ENCODE measurements at places on chromosomes 12 and 14. TPM values are rescaled to one million over a fixed set of nuclear protein-coding genes. Genes with fewer than 3 reads are reported as not detected.

Gene JPH4
- not detected for total RNA-seq

Gene FSCB
- total RNA-seq: not detected

Gene DNAL1
- 7.7 TPM for total RNA-seq

Gene EIF2B2
- total RNA-seq: 79.0 TPM

Gene MSI1
- total RNA-seq: not detected

Gene TGFB3
- total RNA-seq: 28.3 TPM

Gene LEMD3
- 14.4 TPM for total RNA-seq

Gene GOLGA5
- 34.8 TPM for total RNA-seq

Gene FBXW8
- total RNA-seq: 5.0 TPM

Gene PZP
- total RNA-seq: 0.07 TPM

Gene GEMIN2
- total RNA-seq: 28.0 TPM

Gene FKBP11
- 3.0 TPM for total RNA-seq

Gene CNTN1
- 0.29 TPM for total RNA-seq

Gene MDM2
- total RNA-seq: 74.9 TPM

Gene KCNC2
- total RNA-seq: not detected

Gene TMEM229B
- total RNA-seq: 3.3 TPM

Gene TAOK3
- 24.5 TPM for total RNA-seq

Gene RASSF8
- total RNA-seq: 36.8 TPM

Gene RARG
- 4.2 TPM for total RNA-seq

Gene DLGAP5
- not detected for total RNA-seq

Gene CYP46A1
- 0.65 TPM for total RNA-seq

Gene BIN2
- 1.1 TPM for total RNA-seq

Gene WNT1
- not detected for total RNA-seq

Gene GZMH
- total RNA-seq: not detected

Gene BCL11B
- total RNA-seq: 0.18 TPM

Gene HVCN1
- total RNA-seq: 4.6 TPM

Gene PCED1B
- 0.47 TPM for total RNA-seq

Gene APOLD1
- total RNA-seq: 73.7 TPM

Gene SAMD4A
- total RNA-seq: 38.7 TPM

Gene RERGL
- total RNA-seq: 2.8 TPM

Gene KLRC1
- not detected for total RNA-seq

Gene AQP6
- total RNA-seq: not detected

Gene TAS2R8
- total RNA-seq: not detected

Gene TGM1
- not detected for total RNA-seq

Gene SMOC1
- total RNA-seq: 10.2 TPM

Gene RND1
- total RNA-seq: not detected

Gene LRRC10
- not detected for total RNA-seq

Gene SNAPC1
- 2.6 TPM for total RNA-seq

Gene OAS2
- 2.7 TPM for total RNA-seq

Gene OR4Q3
- total RNA-seq: not detected

Gene KCNH5
- not detected for total RNA-seq

Gene KRT81
- not detected for total RNA-seq

Gene IFNG-AS1
- total RNA-seq: not detected

Gene LRTM2
- total RNA-seq: not detected

Gene ART4
- 0.95 TPM for total RNA-seq

Gene WSCD2
- total RNA-seq: not detected
